Naive thymus-derived CD4-positive, alpha-beta T cell (primary cell): ENCODE measurements at places on chromosomes 2 and 18.

GRCh38 chr2:216830346-216830745, 29.5 kb downstream of the TNP1 start:
- H3K4me1 ChIP-seq = no peaks in the 10 kb centered on the region
- no peaks in the 10 kb centered on the region for H3K27me3 ChIP-seq
- H3K4me3 ChIP-seq = no peak overlapping the region
- H3K36me3 ChIP-seq = no peaks in the 10 kb centered on the region

- H3K4me1 ChIP-seq = peaks cover 28% of the 10 kb centered on the region
- H3K4me3 ChIP-seq = no peak overlapping the region
- H3K27me3 ChIP-seq = no peaks in the 10 kb centered on the region
- no peak overlapping the region for H3K27ac ChIP-seq
- H3K36me3 ChIP-seq = no peaks in the 10 kb centered on the region
These were observed 67.9 kb downstream of the NCAPH start for GRCh38 chr2:96403481-96403880.

DNA sequence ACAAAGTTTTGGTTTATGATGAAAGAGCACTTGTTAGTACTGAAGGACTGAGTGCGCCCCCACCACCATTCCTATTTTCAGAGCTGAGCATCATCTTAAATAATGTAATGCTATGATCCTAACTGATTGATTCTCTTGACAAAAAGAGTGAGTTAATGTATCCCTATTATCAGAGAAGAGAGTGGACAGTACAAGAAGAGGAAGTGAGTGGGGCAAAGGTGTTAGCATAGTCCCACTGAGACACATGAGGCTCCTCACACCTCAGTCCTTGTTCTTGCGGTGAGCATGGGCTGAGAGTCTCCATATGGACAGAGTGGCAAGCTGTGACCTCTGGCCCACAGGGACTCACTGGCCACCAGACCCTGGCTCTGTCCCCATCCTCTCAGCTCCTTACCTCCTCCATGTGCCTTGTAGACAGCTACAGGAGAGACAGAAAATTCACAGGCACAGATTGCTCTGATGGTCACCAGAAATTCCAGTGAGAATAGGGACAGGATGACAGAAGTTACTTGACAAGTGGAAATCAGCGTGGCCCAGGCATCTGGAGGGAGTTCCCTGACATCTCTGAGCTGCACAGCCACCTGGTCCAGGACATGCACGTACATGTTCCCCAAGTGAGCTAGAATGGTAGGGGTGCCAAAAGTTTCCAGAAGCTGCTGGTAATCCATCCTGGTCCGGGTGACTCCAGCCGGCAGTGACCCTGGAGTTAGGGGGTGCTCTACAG, 32.6 kb downstream of the NAPG start:
- H3K36me3 ChIP-seq = peaks cover 12% of the 10 kb centered on the region
- H3K27ac ChIP-seq = no peak overlapping the region
- no peaks in the 10 kb centered on the region for H3K27me3 ChIP-seq
- H3K4me1 ChIP-seq = no peaks in the 10 kb centered on the region
- no peak overlapping the region for H3K4me3 ChIP-seq
- no peak for DNase-seq

- H3K27ac ChIP-seq = no peak overlapping the region
- H3K4me3 ChIP-seq = no peak overlapping the region
- no peak for DNase-seq
- no peaks in the 10 kb centered on the region for H3K36me3 ChIP-seq
These were observed 233.2 kb downstream of the TCF4 start for GRCh38 chr18:55354795-55355194.

GRCh38 chr2:160194946-160195345, 5.1 kb downstream of the ITGB6 start:
- H3K36me3 ChIP-seq = no peaks in the 10 kb centered on the region
- H3K27ac ChIP-seq = no peak overlapping the region
- no peaks in the 10 kb centered on the region for H3K4me1 ChIP-seq
- no peak overlapping the region for H3K4me3 ChIP-seq
- no peak for DNase-seq
- no peaks in the 10 kb centered on the region for H3K27me3 ChIP-seq

DNA sequence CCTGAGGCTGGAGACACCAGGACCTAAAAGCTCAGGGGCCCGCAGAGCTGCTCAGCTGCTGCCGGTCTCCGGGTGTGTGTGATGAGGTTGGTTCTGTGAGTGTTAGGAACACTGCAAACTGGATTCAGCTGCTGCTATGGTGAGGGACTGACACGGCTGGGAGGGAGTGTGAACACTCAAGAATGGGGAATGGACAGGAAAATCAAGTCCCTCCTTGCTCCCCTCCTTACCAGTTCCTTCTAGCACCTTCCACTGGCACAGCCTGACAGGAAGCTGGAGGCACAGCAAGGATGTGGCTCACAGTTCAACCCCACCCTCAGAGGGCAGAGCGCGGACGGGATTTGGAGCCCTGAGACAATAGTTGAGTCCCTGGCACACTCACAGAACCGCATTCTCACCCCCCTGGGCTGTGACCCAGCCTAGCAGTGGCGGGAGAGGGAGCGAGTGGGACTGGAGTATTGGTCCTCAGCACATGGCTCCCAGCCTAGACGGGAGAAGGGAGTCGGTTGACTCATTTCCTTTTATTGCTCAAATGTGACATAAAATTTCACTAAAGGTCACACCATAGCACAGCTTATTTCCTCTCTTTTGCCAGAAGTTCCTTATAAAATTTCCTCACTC, 42.5 kb downstream of the LRRC30 start:
- no peaks in the 10 kb centered on the region for H3K36me3 ChIP-seq
- H3K4me1 ChIP-seq = no peaks in the 10 kb centered on the region
- DNase-seq = no peak
- H3K27ac ChIP-seq = no peak overlapping the region
- H3K27me3 ChIP-seq = no peaks in the 10 kb centered on the region

DNA sequence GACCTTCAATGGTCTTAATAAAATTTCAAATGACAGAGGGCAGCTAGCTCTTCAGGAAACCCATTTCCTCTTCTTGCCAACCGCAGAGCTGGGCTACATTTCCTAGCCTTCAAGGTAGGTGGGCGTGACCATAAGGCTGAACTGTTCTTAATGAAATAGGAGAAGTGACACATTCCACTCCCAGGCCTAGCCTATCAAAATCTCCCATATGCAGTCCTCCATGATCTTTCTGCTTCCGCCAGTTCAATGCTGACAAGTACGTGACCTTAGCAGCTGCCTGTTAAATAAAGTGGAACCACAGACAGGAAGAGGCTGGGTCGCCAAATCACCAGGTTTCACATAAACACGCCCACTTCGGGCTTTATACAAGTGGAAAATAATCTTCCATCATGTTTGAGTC, 13.2 kb downstream of the SERPINE2 start:
- H3K4me3 ChIP-seq = no peak overlapping the region
- H3K27ac ChIP-seq = peak overlapping the region; percentile 56
- no peaks in the 10 kb centered on the region for H3K4me1 ChIP-seq
- H3K36me3 ChIP-seq = no peaks in the 10 kb centered on the region

GRCh38 chr2:19785867-19786266, 115.9 kb downstream of the TTC32 start:
- no peak for DNase-seq
- H3K4me3 ChIP-seq = no peak overlapping the region
- H3K27me3 ChIP-seq = no peaks in the 10 kb centered on the region
- no peaks in the 10 kb centered on the region for H3K36me3 ChIP-seq
- H3K4me1 ChIP-seq = no peaks in the 10 kb centered on the region
- H3K27ac ChIP-seq = no peak overlapping the region

GRCh38 chr2:203040966-203041521, 26.4 kb downstream of the NBEAL1 start:
- no peak overlapping the region for H3K27ac ChIP-seq
- no peak overlapping the region for H3K4me3 ChIP-seq
- no peak for DNase-seq
- H3K4me1 ChIP-seq = no peaks in the 10 kb centered on the region
- peaks cover 4% of the 10 kb centered on the region for H3K36me3 ChIP-seq

DNA sequence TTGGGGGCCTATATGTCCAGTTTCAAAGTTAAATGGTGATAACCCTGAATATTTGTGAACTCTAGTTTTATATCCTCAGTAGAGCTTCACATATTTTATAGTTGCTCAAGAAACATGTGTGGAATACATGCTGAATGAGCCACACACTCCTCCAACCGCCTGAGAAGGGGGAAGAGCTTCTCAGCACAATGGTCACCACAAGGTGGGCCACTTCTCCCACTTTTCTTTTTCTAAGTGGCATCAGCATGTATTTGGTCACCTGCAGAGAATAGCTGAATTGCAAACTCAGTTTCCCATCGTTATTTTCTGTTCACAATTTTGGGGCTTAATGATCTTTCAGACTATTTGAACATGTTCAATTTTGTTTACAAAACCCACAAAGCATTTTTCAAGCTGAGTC, 340.5 kb downstream of the PARD3B start:
- H3K27ac ChIP-seq = no peak overlapping the region
- no peak overlapping the region for H3K4me3 ChIP-seq
- no peaks in the 10 kb centered on the region for H3K36me3 ChIP-seq
- H3K4me1 ChIP-seq = no peaks in the 10 kb centered on the region

DNA sequence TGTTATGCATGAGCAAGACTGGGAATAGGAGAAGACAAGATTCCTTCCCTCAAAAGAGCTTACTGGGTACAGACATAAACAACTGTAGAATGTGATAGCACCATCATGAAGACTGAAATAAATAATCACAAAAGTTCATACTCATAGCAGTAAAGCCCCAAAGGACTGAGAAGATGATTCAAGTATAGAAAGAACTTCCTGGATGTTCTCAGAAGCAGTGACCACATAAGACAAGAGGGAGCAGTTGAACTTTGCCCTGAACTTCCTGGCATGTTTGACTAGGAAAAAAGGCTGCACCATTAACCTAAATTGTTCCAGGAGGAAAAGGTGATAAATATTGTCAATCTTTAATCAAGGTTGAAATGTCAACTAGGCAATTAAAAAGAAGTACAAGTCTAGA, 57.8 kb upstream of the CCDC141 start:
- no peak overlapping the region for H3K27ac ChIP-seq
- H3K4me1 ChIP-seq = peaks cover 18% of the 10 kb centered on the region
- H3K4me3 ChIP-seq = no peak overlapping the region
- no peak for DNase-seq
- H3K36me3 ChIP-seq = no peaks in the 10 kb centered on the region

- no peak overlapping the region for H3K4me3 ChIP-seq
- DNase-seq = no peak
- no peak overlapping the region for H3K27ac ChIP-seq
- H3K27me3 ChIP-seq = no peaks in the 10 kb centered on the region
- H3K4me1 ChIP-seq = no peaks in the 10 kb centered on the region
- H3K36me3 ChIP-seq = no peaks in the 10 kb centered on the region
These were observed 145.2 kb downstream of the DTNB start for GRCh38 chr2:25528173-25528572.

DNA sequence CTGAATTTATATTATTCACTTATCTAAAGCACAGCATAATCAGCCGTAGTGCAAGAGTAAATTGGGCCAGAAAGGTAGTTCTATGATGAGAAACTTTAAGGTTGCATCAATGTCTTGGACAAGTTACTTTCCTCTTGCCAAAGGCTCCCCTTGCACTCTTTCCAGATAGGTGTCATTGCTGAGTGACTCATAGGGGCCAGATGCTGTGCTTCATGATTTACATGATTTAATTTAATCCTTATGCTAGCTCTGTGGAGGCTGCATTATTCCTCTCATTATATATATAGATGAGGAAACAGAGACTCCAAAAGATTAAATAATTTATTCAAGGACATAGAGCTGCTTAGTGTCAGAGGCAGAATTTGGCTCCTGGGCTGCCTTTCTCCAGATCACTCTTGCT, 5.0 kb downstream of the CFAP221 start:
- H3K4me3 ChIP-seq = no peak overlapping the region
- DNase-seq = no peak
- H3K27ac ChIP-seq = no peak overlapping the region
- no peaks in the 10 kb centered on the region for H3K36me3 ChIP-seq
- H3K4me1 ChIP-seq = no peaks in the 10 kb centered on the region

DNA sequence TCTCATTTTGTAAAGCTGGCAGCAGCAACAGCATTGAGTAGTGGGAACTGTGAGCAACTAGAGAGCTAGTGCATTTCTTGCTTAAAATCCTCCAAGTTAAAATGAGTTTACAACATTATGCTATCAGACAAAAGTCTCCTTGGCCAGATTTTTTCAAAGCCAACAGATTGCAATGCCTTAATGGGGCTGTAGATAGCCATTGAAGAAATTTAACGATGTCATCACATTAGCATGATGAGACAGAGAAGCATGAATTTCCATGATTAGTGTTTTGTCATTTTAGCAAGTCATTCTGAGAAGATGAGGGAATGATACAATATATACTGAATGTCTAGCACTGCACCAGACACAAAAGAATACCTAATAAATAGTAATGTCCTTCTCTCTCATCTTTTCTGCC, 307.5 kb upstream of the REG3G start:
- H3K27ac ChIP-seq = no peak overlapping the region
- DNase-seq = no peak
- H3K4me1 ChIP-seq = no peaks in the 10 kb centered on the region
- no peaks in the 10 kb centered on the region for H3K27me3 ChIP-seq
- H3K36me3 ChIP-seq = no peaks in the 10 kb centered on the region

DNA sequence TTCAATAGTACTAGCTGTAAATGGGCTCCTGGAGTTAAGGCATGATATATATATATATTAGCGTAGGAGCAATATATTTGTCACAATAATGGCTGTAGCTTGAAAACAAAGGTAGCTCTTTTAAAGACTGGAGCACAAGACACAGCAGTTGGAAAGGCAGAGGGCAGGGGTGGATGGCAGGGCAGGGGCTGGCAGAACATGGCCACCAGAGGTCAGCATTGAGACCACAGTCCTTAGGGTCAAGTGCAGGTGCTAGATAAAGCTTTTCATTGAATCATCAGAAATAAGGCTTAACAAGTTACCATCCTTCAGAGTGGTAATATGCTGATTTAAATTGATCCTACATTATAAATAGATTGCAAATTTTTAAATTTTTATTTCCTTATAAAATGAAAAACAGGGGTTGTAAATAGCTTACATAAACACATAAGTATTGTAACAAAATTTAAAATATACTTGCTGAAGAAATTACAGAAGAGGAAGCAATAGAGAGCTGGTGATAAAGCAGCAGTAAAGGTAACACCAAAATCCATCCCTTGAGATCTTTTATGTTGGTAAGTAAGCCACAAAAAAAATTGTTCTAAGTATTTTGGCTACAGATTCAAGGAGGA, 161.2 kb upstream of the PIEZO2 start:
- H3K27ac ChIP-seq = no peak overlapping the region
- H3K36me3 ChIP-seq = no peaks in the 10 kb centered on the region
- H3K27me3 ChIP-seq = no peaks in the 10 kb centered on the region

DNA sequence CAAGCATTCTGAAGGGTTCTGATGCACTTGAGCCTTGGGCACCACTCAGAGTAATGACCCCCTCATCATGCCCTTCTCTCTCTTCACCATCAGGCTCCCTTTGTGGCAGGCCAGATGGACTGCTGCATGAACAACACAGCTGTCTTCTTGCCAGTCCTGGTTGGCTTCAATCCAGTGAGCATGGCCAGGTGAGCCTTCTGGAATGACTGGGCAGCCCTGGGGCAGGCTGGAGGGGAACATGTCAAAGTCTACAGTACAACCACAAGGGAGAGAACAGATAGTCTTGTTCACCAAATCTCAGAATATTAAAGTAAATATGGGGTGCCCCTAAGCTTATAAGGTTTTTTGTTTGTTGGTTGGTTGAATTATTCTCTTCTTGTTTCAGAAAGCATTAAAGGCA, 4.4 kb downstream of the GCKR start:
- no peak for DNase-seq
- H3K4me3 ChIP-seq = no peak overlapping the region
- H3K27ac ChIP-seq = no peak overlapping the region
- H3K4me1 ChIP-seq = no peaks in the 10 kb centered on the region
- H3K36me3 ChIP-seq = no peaks in the 10 kb centered on the region
